Hematopoietic multipotent progenitor cell treated with erythropoietin and hydrocortisone succinate and interleukin-3 and kit ligand, for 4 days (in vitro differentiated cells): ENCODE measurements at places on chromosomes 2 and 18.
A peak's percentile ranks its signal among the peaks of the same experiment; 100 is the strongest.

GRCh38 chr2:42232024-42232423 is 62.9 kb downstream of the EML4 start:
- DNase-seq, result no peak

DNA sequence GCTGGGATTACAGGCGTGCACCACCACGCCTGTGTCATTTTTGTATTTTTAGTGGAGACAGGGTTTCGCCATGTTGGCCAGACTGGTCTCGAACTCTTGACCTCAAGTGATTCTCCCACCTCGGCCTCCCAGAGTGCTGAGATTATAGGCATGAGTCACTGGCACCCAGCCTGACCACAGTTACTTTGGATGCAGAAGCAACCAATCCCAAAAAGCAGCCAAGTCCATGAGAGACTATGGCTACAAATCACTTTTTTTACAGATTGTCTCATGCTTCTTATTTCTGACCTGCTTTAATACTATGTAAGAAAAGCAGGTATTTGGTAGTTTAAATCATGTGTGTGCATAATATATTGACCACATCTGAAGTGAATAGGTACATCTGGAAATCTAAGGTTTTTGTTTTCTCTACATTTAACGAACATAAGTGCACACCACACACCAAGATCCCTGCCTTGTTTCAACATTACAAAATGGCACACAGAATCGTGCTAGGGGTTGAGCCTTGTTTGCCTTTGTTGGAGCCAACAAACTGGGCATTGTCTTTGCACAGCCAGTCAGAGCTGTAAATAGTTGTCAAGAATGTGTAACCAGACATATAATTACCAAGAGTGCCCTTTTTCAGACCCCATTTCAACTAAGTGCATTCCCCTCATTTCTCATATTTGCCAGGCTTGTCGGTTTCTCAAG is 18.3 kb upstream of the MAP4K4 start:
- DNase-seq, result no peak

DNA sequence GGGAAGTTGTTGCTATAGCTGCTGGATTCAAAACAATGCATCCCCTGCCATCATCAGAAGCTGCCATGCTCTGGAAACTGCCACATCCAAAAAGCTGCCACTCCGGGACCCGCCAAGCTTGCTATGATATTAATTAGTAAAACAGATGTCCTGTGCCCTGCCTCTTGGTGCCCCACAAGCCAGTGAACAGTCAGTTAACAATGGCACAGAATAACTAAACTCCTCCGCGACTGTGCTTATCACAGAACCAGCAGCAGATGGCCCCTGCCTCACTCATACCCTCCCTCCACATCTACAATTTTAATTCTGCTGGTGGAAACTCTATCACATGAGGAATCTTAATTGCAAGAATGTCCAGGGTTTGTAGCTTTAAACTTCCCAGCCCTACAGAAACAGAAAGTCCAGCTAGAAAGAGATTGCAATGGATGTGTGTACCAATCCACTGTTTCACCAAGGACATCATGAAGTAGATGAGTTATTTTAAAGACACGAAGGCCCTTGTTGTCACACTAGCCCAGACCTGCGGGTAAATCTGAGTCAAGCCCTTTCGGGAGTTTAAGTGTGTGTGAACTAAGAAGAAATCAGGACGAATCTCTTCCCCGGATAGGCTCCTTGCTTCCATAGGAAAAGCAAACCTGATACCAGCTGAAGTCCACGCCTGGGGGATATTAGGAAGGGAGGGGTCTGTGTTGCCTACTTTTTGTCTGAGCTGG is 7.4 kb upstream of the ACYP2 start:
- peak; percentile 32 for DNase-seq

- DNase-seq, result no peak
Observed at GRCh38 chr2:68436270-68436669, 30.8 kb downstream of the FBXO48 start.

GRCh38 chr2:11093467-11093866 is 61.8 kb upstream of the SLC66A3 start:
- DNase-seq, result no peak
